Non-pigmented ciliary epithelial cell (primary cell): ENCODE measurements at places on chromosomes 16 and 17.
A peak's percentile ranks its signal among the peaks of the same experiment; 100 is the strongest.

DNA sequence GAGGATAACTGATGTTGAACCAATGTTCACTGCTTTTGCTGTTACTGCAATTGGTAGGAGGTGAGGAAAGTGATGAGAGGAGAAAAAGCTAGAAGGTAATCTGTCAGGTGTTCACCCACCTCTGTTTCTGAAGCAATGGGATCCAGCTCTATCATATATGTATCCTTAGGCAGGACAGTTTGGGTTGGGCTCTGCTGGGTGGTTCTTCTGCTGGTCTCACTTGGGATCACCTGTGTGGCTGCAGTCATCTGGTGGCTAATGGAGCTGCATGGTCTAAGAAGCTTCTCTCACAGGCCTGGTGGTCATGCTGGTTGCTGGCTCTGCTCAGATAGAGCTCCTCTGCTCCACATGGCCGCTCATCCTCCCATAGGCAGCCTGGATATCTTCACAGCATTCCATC is 40.2 kb upstream of the ZCCHC14 start:
- no peak for DNase-seq

DNA sequence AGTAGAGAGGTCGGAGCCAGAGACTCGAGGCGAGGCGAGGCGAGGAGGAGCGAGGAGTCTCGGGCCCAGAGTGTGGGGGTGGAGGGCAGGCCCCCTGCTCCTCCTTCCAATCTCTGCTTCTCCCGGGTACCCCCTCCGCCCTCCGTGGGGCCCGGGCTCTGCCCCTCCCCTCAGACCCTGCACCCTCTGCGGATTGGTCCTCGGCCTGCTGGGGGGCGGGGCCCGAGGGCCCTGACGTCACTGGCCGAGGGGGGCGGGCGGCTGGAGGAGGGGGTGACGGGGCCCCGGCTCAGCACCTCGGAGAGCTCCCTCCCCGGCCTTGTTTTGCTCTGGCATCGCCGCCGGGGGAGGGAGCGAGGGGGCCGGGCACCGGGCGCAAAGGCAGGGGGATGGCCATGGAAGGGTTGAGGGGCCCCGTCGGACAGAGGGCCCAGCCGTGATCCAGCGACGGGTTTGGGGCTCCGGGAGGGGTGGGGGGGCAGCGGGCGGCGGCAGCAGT is at the start of gene RUNDC3A:
Gene RUNDC3A (plus strand): TSS at position 282 of the 499 bp plus-strand sequence. CDS start 232 bp downstream, outside the sequence.
- DNase-seq = no peak

GRCh38 chr16:27253526-27253930 is 15.0 kb downstream of the NSMCE1 start:
- peak; percentile 67 for DNase-seq

DNA sequence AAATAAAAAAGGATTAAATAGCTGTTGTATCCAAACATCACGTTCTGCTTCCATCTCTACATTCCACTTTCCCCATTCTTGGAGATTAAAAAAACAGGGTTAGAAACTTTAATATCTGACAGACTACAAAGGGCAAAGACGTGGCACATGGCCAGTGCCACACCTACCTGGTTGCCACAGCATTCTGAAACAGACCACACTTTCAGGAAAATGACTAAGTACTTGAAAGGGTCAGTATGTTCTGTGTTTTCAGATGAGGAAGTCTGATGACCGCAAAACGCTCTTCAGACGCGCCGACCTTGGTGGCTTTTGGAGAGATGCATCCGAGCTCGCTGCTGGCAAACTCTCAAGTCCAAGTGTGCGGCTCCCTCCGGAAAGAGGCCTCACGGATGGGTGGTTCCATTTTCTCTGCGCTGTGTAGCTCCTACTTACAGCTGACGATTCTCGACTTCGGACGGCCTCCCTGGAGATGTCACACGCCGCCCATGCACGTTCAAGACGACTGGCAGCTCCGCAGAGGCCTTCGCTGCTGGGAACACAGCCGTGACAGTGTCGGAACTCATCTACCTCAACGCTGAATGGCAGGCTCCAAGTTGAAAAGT is 15.5 kb downstream of the MAP1LC3B start:
- DNase-seq = peak; percentile 43

GRCh38 chr17:81394377-81394920 is 808 bp upstream of the BAHCC1 start:
- DNase-seq = no peak

GRCh38 chr17:10031606-10032005 is 126.5 kb upstream of the RCVRN start:
- no peak for DNase-seq

GRCh38 chr17:67124450-67125148 is 80.2 kb downstream of the CACNG1 start:
- DNase-seq = no peak

DNA sequence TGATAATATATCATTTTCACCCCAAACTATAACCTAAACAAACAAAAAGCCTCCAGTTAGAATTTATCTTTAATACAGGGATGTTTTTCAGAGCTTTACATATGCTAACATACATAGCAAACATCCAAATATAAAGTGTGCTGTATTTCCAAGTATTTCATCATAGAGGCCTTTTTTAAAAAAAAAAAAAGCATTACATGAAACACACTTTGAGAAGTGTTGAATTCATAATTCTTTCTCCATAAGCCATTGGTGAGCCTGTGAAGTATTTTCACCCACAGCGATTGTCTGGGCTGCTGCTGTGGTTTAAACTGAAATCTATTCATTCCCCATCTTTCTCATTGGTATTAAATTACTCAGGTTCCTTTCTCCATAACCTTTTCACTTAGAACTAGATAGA is 503.4 kb upstream of the CDH8 start:
- no peak for DNase-seq

DNA sequence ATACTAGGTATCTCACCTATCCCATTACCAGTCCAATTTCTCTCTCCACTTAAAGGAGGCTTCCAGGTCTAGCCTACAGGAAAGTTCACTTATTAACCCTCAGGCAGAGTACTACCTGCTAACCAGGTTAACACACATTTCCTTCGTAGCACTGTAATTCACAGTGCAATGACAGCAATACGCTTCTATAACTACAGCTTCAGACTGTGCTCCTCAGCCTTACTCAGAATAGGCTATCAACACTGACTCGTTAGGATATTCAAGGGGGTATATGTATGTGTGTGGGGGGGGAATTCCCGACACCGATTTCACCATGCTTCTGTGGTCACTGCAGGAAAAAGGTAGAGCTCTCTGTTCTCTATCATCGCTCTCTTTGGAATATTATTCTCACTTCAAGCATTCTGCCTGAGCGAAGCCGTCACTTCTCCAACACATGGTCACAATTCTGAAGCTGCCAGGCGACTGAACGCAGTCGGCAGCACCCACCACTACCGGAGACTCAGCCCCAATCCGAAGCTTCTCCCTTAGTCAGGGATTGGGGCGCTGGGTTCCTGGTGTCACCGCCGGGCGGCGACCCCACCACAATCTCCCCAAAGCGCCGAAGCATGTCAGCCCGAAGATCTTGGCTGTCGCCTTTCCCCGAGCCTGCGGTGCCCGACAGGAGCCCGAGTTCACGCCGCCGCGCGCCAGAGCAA is 618 bp downstream of the GGA3 start:
- DNase-seq = no peak

DNA sequence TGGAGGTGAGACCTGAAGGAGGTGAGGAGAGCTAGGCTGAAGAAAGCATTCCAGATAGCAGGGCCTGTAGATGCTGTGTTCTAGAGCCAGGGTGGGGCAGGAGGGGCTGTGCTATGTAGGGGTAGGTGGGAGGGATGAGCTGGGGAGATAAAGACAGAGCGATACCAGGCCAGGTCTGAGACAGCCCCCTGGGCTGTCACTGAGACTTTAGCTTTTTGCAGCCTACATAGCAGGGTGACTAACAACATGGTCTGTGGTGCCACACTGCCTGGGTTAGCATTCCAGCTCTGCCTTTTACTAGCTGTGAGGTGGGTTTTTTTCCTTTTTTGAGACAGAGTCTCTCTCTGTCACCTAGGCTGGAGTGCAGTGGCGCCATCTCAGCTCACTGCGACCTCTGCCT is 14.3 kb downstream of the NUP85 start:
- no peak for DNase-seq

GRCh38 chr16:53714205-53715022 is 10.5 kb downstream of the FTO start:
- no peak for DNase-seq
